Mammary microvascular endothelial cell (primary cell): ENCODE measurements at places on chromosomes 11 and 22. TPM values are rescaled to one million over a fixed set of nuclear protein-coding genes. Genes with fewer than 3 reads are reported as not detected.

ARHGEF17 gene
- total RNA-seq, result 24.0 and 27.3 TPM in 2 replicates

CHRNA10 gene
- total RNA-seq, result 0.05 TPM in 1 of 2 replicates, not detected in the other

SCGB1D2 gene
- not detected in 2 replicates for total RNA-seq

RASSF7 gene
- total RNA-seq, result 10.8 and 12.0 TPM in 2 replicates

SEC14L6 gene
- total RNA-seq, result not detected in 2 replicates

PNPLA5 gene
- total RNA-seq, result not detected in 2 replicates

MUC5AC gene
- total RNA-seq, result not detected in 2 replicates

HEPN1 gene
- total RNA-seq, result not detected in 2 replicates

TPBGL gene
- total RNA-seq, result not detected in 2 replicates

NRGN gene
- total RNA-seq, result 21.7 and 24.4 TPM in 2 replicates

RFPL1 gene
- not detected in 2 replicates for total RNA-seq

C11orf98 gene
- 72.4 TPM in 2 replicates for total RNA-seq

HTR3A gene
- total RNA-seq, result not detected in 2 replicates

LINC01488 gene
- not detected in 2 replicates for total RNA-seq
